ENCODE measurements at places on chromosomes 2 and 18.

DNA sequence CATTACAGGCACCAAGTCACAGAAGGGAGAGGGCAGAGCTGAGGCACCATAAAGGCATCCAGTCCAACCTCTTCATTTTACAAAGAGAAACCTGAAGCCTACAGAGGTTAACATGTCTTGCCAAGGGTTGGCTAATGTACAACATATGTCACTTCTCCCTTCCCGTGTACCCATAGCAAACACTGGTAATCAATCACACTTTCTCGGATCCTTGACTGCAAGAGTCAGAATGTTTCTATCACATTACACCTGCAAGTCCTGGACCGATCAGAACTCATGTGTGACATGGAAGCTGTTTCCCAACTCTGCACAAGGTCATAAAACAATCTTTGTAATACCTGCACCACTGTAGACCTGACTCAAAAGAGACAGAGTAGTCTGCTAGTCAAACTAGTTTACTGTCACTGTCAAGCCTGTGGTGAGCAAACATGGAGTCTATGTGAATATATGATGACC is 6.0 kb downstream of the ANKRD44 start:
- no peak for DNase-seq

DNA sequence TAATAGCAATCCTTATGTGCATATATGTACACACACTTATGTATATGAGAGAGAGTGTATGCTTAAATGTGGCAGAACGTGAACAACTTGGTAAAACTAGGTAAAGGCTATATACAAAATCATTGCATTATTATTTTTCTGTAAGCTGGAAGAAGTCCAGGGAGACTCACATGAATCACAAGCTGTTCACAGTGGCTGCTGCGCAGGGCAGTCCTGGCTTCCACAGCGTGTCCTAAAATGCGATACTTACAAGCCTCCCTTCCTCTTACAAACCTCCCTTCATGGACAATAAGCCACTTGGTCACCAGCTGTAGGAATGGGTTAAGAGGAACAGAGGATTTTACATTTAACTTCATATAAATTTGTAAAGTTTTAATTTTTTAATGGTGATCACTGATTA is 114.9 kb upstream of the AGAP1 start:
- DNase-seq: no peak

GRCh38 chr18:7414459-7414858 is 152.7 kb upstream of the PTPRM start:
- no peak for DNase-seq

DNA sequence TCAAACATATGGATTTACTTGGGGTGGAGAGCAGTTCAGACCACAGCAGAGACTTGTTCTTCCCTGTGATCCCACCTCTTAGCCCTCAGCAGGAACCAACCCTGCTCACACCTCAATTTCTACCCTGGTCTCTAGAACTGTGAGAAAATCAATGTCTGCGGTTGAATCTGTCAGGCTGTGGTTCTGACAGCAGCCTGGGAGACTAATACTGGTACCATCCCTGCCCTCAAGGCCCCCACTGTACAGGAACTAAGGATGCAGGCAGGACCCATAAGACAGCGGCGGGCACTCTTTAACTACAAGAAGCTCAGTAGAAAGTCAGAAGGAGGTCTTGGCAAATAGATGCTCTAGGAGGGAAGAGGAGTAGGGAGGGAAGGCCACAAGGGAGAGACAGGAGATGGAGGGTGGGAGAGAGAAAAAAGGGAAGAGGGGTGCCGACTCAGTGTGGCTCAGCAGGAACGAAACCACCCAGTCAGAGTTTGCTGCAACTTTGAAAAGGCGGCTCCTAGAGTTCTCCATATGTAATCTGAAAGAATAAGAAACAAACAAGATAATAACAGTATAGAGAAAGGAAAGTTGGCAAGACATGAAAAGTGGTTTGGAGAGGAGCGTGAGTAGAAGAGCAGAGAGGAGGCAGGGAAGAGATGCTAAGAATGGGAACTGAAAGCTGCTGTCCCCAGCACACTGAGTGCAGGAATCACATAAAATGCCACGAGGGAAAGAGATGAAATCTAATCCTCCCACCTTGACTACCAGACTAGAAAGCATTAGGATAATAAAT is 323.9 kb upstream of the ID2 start:
- DNase-seq: no peak

- no peak for DNase-seq
These were observed 54.7 kb downstream of the CABLES1 start for GRCh38 chr18:23189768-23190661.

DNA sequence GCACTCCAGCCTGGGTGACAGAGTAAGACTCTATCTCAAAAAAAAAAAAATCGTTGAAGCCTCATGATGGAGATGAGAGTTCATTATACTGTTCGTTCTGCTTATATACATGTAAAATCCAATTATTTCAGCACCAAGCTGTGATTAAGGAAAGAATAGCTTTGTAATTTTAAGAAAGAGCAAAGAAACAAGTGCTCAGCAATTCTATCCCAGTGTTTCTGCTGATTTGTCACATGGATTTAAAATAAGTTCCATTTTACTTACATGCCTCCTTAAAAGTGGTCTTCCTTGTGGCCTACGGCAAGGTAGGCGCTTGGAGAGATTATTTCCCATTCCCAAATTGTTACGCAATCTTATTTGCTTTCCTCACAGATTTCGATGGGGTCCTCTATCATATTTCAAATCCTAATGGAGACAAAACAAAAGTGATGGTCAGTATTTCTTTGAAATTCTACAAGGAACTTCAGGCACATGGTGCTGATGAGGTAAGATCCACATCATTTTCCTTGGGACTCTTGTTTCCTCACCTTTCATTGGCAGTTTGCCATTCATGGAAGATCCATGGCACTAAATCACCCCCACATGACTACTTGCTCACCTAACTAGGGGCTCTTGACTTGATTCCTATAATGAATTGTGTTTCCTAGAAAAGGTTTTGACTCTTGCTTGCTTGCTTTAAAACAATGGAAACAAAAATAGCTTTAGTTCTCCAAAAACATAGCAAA is 11.5 kb downstream of the ARPC2 start:
- no peak for DNase-seq

DNA sequence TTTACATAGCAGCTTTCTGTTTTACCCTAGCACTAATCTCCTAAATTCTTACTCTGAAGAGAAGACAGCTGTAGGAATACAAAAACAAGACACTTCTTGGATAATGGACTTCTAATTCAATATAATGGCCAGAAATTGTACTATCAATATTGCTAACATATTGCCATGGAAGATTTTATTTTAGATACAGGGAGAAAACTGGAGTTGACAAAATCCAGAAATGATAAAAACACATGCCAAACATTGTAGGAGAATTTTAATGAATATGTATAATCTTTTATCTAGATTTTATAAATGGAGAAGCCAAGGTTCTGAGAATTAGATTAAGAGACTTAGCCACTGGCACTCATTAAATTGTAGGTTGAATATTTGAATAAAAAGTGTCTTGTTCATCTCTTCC is 1838.8 kb upstream of the LRRTM1 start:
- DNase-seq: no peak

- no peak for DNase-seq
These were observed 17.1 kb downstream of the TUBB6 start for GRCh38 chr18:12324991-12325725.

- DNase-seq: no peak
These were observed 484.8 kb upstream of the NETO1 start for GRCh38 chr18:73352546-73352945.

- DNase-seq: no peak
These were observed 529.2 kb downstream of the EPHA4 start for GRCh38 chr2:221042926-221043325.

GRCh38 chr18:10401521-10401920 is 52.9 kb upstream of the APCDD1 start:
- DNase-seq: no peak

DNA sequence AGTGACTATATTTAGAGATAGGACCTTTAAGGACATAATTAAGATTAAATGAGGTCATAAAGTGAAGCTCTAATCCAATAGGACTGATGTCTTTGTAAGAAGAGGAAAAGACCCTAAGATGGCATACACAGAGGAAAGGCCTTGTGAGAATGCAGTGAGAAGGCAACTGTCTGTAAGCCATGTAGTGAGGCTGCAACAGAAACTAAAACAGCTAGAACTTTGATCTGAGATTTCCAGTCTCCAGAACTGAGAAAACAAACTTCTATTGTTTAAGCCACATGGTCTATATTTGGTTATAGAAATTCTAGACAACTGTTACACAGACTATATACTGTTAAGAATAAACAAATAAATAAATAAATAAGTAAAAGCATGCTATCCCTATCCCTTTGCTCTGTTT is 276.8 kb downstream of the CNTNAP5 start:
- no peak for DNase-seq

- DNase-seq: no peak
These were observed 1221.3 kb upstream of the ZEB2 start for GRCh38 chr2:145741181-145741580.

- no peak for DNase-seq
These were observed 632.5 kb downstream of the SUCLG1 start for GRCh38 chr2:83826577-83826976.

DNA sequence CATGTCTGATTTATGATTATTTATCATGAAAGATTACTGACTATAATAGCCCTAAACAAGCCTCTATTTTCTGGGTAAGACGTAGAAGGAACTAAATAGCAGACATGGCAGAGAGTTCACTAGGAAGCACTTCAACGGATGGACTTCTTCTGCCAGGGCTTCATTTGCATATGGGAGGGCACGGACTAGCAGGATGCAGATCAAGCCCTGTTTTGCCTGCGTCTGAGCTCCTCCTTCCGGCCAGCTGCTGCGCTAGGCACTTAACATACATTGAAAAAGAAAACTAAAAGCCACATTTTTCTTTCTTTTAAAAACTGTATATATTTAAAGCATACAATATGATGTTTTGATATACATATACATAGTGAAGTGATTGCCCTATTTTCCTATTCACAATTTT is 340.0 kb upstream of the MEX3C start:
- DNase-seq: no peak

DNA sequence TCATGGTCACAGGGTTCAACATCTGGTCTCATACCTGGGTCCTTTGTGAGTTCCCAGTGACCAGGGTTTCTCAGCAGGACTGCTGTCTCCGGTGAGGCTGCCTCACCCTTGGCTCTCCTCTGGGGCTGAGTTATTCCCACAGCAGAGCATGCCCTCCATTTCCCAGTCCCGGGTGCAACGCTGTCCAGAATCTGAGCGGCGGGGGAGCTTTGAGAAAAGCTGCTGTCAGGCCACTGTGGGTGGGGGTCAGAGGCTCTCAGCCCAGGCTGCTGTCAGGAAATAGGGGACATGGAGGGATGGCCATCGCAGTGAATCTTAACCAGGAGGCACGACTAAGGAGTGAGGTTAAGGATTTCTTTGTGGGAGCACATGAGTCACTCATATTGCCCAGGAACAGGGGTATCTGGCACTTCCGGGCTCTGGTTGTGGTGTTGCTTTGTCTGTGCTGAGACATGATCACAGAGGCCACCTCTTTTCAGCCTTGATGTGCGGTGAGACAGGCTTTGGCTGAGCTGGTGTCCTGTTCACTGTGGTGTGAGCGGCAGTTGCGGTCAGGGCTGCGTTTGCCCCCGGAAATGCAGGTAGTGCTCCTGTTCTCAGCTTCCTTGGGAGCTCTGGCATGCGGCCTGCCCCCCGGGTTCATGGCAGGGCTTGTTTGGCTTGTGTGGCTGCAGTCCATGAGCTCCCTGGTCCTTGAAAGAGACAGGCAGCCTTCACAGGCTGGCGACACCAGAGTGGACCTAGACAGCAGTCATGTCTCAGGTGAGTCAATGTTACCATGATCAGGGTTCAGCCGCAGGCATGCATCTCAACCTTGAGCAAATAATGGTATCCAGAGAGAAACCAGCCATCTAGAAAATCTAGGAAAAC is 310.7 kb upstream of the MYT1L start:
- DNase-seq: no peak

DNA sequence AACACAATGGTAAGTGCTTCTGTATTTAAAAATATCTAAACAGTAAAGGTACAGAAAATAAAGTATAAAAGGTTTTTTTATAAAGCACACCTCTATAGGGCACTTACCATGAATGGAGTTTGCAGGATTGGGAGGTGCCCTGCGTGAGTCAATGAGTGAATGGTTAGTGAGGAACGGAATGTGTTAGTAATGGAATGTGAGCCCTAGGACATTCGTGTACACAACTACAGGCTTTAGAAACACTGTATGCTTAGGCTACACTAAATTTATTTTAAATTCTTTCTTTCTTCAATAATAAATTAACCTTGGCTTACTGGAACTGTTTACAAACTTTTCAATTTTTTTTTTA is 337.9 kb upstream of the SLC39A10 start:
- no peak for DNase-seq

- no peak for DNase-seq
These were observed 331.8 kb downstream of the MTX2 start for GRCh38 chr2:176601066-176601465.

DNA sequence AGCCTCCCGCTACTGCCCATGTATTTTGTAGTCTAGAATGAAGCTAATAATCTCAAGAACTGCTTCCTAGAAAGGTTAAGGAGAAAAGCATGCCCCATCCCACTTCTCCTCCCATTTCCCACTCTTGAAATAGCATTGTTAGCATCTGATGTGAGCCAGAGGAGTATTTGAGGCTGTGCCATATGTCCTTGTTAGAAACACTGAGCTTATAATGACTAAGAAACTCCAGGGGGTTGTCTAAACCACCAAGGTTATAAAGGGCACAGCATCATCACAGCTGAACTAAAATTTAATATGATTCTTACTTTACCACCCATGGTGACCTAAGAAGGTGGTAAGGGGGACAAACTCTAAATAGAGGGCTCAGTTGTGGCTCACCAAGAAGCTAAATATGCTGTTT is 16.6 kb downstream of the TSPYL6 start:
- DNase-seq: no peak

DNA sequence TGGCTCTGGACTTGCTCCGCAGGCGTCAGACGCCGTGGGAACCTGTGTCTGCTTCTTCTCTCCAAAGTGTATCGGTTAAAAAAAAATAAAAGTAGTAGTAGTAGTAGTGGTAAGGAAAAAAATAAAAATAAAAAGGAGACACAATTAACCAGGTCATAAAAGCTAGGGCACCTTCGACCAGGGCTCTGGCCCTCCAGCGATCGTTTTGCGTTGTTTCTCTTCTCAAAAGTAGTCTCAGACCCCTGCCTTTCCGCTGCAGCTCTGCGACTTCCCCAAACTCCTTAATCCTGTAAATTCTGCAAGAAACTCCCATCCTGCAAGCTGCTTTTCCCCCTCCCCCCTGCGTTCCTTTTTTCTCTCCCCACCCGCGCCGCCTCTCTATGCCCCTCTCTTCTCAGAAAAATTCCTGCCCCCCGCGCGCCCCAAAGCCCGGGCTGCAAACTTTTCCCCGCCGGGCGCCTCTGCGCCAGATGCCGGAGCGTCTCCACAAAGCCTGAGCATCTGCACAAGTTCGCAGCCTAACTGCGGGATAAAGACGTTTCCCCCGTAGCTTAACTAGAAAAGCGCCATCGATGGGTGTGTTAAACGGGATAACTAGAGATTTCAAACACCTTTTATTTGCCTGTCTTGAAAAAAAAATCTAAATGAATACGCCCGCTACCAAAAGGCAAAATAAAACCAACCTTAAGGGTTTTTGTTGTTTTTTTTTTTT is 1.8 kb upstream of the SALL3 start:
- no peak for DNase-seq

DNA sequence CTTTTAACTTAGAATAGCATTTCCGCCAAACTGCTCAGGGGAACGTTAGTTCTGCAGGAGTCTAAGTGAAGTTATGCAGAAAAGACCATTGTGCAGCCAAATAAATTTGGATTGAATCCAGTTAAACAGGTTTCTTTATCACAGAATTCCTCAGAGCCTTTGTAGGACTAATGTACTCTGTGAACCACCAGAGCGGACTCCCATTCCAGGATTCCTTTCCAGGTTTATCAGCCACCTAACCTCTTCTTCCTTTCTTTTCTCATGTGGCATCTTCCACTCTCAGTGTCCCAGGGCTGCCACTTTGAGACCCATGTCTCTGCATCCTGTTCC is 350.4 kb downstream of the TSN start:
- no peak for DNase-seq

Measured in activated naive CD4-positive, alpha-beta T cell (primary cell).